ENCODE measurements at places on chromosomes 12 and 14.

GRCh38 chr14:63737582-63738006, 9.7 kb upstream of the SGPP1 start:
- DNase-seq, result no peak

GRCh38 chr14:24231263-24232120, 675 bp downstream of the NEDD8 start:
- DNase-seq, result no peak

GRCh38 chr12:123849517-123849916, 87.4 kb downstream of the DNAH10 start:
- DNase-seq, result no peak

- no peak for DNase-seq
Measured at GRCh38 chr14:31965071-31965734, 111.9 kb upstream of the ARHGAP5 start.

- DNase-seq, result no peak
Measured at GRCh38 chr12:54040148-54040494, 7.3 kb downstream of the HOXC5 start.

DNA sequence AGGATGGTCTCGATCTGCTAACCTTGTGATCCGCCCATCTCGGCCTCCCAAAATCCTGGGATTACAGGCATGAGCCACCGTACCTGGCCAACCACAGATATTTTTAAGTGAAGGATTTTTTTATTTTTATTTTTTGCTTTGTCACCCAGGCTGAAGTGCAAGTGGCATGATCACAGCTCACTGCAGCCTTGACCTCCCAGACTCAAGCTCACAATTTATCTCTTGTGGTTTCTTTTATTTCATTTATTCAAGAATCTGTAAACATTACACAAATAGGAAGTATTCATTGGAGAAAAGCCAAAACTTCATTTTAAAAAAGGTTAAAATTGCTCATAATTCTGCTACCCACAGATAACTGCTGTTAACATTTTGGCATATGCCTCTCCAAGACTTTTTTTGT, 13.3 kb downstream of the MOAP1 start:
- DNase-seq, result no peak

- DNase-seq, result no peak
Measured at GRCh38 chr12:123522164-123522563, 11.4 kb downstream of the RILPL1 start.

DNA sequence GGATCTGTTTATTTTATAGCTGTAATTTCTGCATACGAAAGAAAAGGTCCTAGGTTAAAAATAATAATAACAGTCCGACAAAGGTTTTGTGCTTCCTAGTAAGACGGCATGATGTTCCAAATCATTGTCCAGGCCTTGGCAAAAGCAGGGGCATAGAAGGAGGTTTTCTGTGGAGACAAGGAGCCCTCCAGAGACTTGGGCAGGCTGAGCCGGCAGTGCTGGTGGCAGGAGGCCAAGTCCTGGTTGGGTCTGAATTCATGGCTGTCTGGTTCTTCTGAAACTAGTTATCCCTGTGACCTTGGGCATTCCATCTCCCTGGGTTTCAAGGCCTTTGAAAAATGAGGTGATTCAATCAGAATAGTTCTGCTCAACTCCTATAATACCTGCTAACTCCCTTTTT, 44.0 kb downstream of the KCNK13 start:
- no peak for DNase-seq

DNA sequence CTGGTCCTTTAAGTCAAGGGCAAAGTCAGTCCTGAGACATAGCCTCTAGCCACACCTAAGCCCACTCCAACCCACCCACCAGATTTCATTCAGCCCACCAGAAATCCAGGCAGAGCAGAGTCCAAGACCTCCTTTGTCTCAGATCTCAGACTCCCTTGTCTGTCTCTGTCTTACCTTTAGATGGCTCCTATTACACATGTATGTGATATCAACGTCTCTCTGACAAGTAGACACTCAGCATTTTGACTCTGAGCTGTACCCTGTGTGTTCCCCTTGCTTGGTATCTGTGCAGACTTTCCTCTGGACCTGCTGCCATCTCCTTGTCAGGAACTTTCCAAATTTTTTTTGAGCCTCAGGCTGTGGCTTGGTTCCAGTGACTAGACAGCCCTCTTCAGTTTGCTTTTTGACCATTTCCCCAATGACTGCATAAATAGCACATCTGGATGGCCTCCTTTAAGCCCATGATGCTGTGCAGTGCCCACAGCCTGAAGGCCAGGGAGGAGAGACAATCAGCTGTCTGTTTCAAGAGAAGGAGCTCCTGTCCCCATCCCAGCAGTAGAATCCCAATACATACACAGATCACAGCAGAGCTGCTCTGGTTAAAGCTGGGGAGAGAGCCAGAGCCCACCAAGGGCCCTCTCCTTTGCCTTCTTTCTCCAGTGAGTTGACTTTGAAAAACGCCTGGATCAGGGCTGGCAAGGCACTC, 7.0 kb downstream of the POU6F1 start:
- DNase-seq, result peak; percentile 53

- no peak for DNase-seq
Measured at GRCh38 chr12:108806346-108806745, 51.0 kb downstream of the SSH1 start.

- no peak for DNase-seq
Measured at GRCh38 chr12:105342464-105342863, 12.0 kb downstream of the C12orf75 start.

- no peak for DNase-seq
Measured at GRCh38 chr12:97886511-97887176, 424.0 kb downstream of the RMST start.

DNA sequence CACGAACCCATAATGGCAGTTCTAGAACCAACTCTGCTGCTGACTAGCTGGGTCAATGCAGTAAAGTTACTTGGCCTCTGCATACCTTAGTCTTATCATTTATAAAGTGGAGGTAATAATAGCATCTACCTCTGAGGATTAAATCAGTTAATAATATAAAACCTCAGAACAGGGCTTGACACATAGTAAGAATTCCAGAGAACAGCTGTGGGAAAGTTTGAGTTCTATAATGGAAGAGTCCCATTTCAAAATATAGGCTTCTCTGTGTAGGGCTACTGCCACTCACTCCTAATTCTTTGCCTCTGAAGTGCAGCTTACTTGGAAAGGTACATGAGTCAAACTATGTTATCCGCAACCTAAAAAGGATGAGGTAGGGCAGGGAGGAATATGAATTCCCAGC, 269.2 kb upstream of the PRKD1 start:
- no peak for DNase-seq

DNA sequence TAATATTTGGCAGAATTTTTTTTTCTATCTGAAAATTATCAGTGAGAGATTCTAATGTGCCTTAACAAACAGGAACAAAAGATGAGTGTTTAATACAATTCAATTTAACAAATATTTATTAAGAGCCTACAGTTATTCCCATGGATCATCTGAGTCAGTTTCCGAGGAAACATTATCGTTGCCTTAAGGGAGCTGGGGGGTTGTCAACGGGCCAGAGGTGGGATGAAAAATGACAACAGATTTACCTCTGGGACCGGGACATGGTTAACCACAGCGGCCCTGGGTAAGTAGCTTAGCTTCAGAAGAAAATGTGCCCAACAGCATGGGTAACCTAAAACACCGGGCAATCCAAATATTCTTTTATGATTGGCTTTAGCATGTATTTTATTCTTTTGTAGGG, 113.6 kb downstream of the DAD1 start:
- no peak for DNase-seq

- DNase-seq, result no peak
Measured at GRCh38 chr14:53376064-53376463, 222.9 kb upstream of the DDHD1 start.

- DNase-seq, result no peak
Measured at GRCh38 chr12:104590022-104590421, 133.3 kb downstream of the CHST11 start.

GRCh38 chr12:131513606-131514005, 197.3 kb upstream of the SFSWAP start:
- no peak for DNase-seq

- no peak for DNase-seq
Measured at GRCh38 chr12:46461907-46462640, 89.5 kb upstream of the SLC38A2 start.

DNA sequence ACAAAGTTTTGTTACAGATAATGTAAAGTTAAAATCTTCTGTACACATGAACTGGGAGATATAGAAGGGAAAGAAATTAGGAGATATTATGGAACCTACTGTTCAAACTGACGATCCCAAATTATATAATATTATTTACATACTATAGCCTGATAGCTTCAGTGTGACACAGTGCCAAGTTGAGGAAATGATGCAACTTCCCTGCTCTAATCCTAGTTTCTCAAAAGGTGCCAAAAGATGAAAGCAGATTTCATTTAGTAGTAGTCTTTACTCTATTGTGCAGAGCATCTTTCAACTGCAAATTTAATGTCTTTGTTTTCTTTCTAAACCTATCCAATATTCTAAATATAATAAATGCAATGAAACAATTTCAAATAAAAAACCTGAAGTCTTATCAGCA, 46.9 kb downstream of the COCH start:
- DNase-seq, result no peak

- DNase-seq, result no peak
Measured at GRCh38 chr12:79046021-79046420, 181.4 kb downstream of the SYT1 start.

DNA sequence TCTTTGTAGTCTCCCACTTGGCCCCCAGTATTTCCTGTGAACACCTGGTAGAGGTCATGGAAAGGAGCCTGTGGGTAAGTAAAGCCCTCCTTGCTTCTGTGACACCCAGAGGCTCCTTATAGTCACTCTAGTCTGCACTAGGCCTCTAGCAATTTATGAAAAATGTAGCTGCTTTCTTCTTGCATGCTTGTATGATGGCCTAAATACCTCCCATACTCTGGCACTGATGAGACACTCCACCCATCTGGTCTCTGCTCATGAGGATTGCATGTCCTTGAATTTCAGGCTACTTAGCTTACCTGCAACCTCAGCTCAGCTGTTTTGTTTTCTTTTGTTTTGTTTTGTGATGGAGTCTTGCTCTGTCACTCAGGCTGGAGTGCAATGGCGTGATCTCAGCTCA, 4.6 kb upstream of the A2ML1 start:
- DNase-seq, result no peak

- no peak for DNase-seq
Measured at GRCh38 chr14:50762001-50762930, 68.7 kb downstream of the NIN start.

GRCh38 chr14:29805415-29806123, 122.1 kb downstream of the PRKD1 start:
- DNase-seq, result peak; percentile 73

DNA sequence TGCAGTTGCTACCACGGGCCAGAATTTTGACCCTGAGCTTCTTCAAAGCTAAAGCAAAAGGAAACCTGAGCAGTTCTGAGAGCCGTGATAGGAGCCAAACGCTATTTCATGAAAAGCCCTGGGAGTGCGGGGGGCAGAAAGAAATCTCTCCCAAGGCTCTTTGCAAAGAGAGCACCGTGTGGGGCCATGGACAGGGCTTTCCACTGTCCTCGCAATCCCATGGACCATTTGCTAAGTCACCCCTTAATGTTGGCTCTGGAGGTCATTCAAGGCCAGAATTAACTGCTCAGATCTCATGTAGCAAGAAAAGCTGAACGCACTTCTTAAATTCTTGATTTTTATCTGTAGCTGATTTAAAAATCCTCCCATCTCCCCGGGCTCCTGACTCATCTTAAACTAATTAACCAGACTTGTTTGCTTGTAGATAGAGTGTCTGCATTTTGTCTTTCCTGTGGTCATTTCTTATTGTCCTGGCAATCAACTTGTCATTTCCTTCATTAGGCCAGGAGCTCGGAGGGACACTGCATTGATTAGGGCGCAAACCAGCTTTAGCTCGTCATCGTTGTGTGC, 24.8 kb downstream of the CLSTN3 start:
- no peak for DNase-seq

DNA sequence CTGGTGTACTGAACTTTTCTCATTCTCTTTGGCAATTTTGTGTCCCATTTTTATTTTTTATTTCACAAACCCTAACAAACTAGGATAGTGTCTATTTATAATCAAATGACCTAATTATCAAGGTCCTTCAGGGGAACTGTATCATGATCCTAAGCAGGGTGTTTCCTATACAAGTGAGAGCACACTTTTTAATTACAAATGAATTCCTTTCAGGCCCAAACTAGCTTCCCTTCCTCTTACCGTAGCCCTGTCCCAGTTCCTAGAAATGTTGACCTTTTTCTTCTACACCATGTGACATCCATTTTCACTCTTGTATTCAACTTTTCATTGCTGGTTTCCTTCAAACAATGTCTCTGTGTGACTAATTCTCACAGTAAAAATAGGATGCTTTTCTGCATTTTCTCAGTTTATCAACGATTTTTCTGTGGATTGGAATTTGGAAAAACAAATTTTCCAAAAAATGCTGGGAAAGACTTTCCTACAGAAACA, 411.4 kb downstream of the CCDC91 start:
- DNase-seq, result no peak

- no peak for DNase-seq
Measured at GRCh38 chr14:76472199-76472723, 96.3 kb downstream of the ESRRB start.

DNA sequence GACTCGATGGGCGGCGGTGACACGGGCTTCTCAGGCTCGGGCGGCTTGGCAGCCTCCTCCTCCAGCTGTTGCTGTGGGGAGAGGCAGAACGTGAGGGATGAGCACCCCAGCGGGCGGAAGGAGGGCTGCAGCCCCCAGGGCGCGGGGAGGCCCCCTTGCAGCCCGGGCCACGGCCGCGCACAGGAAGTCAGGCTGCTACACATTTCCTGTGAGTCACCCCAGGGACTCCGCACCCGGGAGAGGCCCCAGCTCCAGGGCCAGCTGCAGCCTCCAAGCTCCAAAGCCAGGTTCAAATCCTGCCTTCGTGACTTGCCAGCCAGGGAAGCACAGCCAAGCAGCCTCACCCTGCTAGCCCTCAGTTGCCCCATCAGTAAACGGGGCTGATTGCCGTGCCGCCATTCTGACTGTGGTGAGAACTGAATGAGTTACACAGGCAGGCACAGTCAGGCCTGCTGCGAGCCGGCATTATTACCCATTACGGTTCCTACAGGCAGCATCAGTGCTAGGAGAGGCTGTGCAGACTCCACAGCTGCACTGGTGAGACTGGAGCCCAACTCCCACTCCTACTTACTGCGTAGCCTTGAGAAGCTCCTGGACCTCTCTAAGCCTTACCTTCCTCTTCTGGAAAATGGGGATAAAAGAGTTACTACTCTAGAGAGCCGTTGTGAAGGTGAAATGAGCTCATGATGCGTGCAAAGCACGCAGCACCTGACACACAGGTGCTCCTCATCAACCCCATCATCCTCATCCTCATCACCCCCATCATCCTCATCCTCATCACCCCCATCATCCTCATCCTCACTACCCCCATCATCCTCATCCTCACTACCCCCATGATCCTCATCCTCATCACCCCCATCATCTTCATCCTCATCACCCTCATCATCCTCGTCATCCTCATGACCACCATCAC, 100.9 kb downstream of the NCOR2 start:
- DNase-seq, result no peak
